ENCODE measurements at places on chromosomes 12 and 14.

GRCh38 chr12:66312189-66312588, 9.9 kb downstream of the HELB start:
- DNase-seq = no peak

GRCh38 chr12:95614390-95614982, 63.2 kb upstream of the USP44 start:
- no peak for DNase-seq

- no peak for DNase-seq
Observed at GRCh38 chr14:30966415-30967363, 58.8 kb upstream of the AP4S1 start.

- no peak for DNase-seq
Observed at GRCh38 chr14:98375566-98375965, 896.4 kb downstream of the BCL11B start.

GRCh38 chr12:54160769-54161480, 27.9 kb downstream of the SMUG1 start:
- no peak for DNase-seq

GRCh38 chr12:129830796-129831195, 73.0 kb downstream of the TMEM132D start:
- DNase-seq = no peak

- no peak for DNase-seq
Observed at GRCh38 chr12:56220611-56221231, 1.0 kb downstream of the RNF41 start.

DNA sequence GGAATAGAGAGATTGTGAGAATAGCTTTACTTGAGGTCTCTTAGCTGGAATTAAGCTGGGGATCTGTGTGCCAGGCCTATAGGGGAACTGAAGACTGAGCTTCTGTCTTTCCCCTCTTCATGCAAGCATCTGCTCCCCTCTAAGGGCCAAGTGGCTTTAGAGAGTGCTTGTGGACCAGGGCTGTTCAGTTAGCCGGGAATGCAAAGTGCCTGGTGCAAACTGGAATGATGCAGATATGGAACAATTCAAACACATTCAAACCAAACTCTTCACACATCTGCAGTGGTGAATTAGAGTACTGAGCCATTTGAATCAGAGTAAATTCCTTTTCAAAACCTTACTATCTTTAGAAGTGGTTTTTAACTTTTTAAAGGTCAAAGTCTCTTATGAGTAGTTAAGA, 99.0 kb downstream of the LIN7A start:
- no peak for DNase-seq

- DNase-seq = no peak
Observed at GRCh38 chr14:72389200-72389599, 457.0 kb downstream of the RGS6 start.

DNA sequence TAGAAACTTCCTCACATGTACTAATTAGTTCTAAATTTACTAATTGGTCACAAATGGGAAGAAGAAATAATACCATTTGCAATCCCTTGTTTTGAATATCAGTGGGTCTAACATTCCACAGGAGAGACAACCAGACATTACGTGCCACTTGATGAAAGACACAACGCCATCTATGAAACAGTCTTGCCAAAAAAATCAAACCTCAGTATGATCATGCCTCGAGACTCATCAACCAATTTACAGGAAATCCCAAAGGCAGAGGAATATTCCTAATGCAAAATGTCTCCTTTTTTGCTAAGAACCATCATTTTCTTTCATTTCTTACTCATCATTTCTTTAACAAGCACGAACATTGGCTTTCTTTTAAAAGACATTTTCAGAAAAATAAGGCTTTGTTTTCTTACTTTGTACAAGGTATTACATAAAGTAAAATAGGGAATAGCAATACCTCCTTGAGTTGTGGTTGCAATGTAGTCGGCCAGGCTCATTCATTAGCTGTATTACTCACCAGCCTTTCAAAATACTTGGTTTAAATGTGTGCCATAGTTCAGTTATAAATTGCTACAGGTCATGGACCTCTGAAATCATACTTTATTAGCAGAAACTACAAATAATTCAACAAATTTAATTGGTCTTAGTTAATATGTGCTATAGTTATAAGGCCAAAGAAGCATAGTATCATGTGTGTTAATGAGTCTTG, 436.2 kb upstream of the FLRT2 start:
- no peak for DNase-seq

- DNase-seq = no peak
Observed at GRCh38 chr14:42113358-42114069, 506.8 kb downstream of the LRFN5 start.

- no peak for DNase-seq
Observed at GRCh38 chr12:89349814-89350213, 2.5 kb downstream of the DUSP6 start.

DNA sequence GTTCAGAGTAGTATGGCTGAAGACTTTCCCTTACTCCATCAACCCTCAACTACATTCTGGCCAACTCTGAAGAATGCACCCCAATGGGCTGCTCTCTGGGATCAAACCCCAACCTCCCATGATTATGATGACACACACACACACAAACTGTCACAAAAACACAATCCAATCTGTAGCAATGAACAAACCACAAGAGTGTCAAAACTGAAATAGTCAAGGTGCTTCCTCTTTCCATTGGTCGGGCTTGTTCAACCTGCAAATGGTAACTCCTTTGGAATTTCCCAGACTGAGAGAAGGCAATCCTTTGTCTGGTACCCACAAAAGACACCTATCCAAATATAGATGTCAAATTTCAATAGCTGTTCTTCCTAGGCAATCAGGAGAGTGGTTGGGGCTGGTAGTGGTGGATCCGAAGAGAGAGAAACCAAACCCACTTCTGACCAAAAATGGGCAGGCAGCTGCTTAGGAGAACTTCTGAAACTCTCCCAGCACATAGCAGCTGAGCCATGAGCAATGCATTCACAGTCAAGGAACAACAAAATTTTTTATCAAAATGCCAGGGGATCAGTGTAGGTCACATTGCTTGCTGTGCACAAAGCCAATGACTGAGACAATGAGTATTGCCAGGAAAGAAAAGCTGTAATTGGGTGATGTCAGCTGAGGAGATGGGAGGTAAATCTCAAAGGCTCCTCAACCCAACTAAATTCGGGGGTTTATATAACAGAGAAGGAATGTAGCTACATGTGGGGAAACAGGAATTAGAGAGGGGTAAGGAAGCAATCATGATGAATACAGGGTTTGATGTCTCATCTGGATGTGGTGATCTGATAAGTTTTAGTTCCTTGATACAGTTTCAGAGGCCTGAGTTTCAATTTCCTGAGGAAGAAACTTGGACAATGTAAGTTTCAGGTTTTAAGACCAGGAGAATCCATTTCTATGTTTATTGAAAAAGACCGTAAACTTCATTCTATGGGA, 191.4 kb downstream of the KITLG start:
- no peak for DNase-seq

- no peak for DNase-seq
Observed at GRCh38 chr12:5432011-5432400, at the start of gene NTF3. Gene NTF3, plus strand, starts transcription at chr12:5432108. Its CDS starts 217 bp downstream, at chr12:5432325.

DNA sequence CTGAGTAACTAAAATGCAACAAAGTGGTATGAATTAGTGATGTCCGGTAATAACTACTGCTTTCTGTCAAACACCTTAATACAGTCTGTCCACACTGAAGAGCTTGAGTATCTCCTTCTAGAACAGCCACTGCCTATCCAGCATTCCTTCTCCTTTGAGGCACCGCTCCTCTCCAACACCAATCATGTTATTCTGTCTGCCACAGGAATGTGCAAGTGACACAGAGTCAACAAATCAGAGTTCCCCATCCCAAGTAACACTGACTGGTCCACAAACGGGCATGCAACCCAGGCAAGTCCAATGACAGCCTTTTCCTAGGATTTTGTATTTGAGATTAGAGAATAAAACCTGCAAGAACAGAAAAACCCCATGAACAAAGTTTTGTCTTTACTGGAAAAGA, 3.8 kb downstream of the GXYLT1 start:
- DNase-seq = no peak

- no peak for DNase-seq
Observed at GRCh38 chr14:90405755-90406154, 8.9 kb downstream of the CALM1 start.

DNA sequence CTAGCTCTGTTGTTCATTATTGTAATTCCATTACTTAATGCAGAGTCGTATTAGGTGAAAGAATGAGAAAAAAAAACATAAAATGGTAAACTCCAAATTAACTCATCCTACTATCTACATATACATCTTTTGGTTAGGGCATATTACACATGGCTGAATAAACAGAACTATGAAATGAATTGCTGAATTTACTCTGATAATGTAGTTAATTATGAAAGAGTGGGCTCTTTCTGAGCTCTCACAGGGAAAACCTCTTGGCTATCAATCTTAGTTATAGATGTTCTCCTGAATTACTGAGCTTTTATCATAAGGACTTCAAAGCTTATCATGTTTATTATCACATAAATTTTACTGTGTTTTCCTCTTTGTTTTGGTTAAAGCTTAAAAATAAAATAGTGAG, 798.5 kb upstream of the MDGA2 start:
- DNase-seq = no peak

GRCh38 chr12:5777451-5777850, 167.6 kb downstream of the ANO2 start:
- DNase-seq = no peak

DNA sequence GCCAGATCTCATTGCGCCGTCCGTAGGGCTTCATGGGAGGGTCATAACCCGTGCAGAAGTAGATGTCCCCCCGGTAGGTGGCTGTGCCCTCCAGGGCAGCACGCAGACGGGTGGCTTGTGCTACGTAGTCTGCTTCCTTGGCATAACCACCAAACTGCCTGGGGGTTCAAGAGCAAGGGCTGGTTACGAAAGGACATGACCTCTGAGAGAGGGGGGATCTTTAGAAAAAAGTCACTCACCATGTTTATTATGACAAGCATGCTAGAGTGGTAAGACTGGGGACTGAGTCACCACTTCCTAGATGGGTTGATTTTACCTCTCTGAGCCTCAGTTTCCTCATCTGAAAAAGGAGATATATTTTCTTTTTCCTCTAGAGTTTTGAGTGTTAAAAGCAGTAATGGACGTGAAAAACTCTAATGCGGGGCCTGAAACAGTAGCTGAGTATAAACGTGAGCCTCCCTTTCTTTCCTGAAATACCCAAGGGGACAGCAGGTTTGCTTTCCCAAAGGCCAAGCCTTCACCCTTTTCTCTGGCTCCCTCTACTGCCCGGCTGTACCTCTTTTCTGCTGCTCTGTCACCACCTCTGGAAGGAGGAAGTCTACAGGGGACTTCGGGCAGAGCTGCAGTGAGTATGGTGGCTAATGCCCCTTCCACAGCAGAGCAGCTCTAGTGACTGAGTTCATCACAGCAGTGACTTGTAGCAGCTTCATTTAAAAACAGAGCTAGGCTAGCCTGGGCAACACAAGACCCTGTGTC, 23.5 kb upstream of the GPRC5D start:
- DNase-seq = no peak

DNA sequence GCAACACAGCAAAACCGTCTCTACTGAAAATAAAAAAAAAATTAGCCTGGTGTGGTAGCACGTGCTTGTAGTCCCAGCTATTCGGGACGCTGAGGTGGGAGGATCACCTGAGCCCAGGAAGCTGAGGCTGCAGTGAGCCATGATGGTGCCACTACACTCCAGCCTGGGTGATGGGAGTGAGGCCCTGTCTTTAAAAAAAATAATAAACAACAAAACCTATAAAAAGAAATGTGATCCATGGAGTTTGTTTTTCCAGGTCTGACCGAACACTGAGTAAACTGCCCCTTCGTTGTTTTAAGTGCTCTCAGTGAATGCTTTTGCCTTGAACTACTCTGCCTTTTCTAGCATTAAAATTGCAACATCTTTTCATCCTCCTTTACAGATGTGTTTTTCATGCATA, 76.8 kb downstream of the TESC start:
- DNase-seq = no peak

GRCh38 chr12:104549815-104550480, 93.2 kb downstream of the CHST11 start:
- DNase-seq = no peak

- no peak for DNase-seq
Observed at GRCh38 chr12:45720069-45720468, 9.4 kb upstream of the ARID2 start.

DNA sequence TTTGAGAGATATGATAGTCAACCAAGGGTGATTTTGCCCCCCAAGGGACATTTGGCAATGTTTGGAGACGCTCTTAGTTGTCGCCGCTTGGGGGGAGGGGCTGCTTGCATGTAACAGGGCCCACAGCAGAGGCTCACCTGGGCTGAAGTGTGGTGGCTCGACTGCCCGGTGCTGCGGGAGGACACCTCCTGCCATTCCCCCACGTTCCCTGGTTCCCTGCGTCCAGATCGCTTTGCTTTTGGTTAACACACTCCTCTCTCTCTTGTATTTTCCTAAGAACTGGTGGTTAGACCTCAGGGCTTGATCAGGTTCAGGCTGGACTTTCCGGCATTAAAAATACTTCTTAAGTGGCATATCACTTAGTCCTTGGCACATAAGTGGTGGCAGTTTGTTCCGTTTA, 18.9 kb downstream of the PPP2R5C start:
- no peak for DNase-seq

- DNase-seq = no peak
Observed at GRCh38 chr12:64097366-64098105, 124.6 kb downstream of the KICS2 start.

- peak; percentile 13 for DNase-seq
Observed at GRCh38 chr12:2395354-2395977, 342.7 kb downstream of the CACNA1C start.

- no peak for DNase-seq
Observed at GRCh38 chr14:78491048-78491447, 320.9 kb downstream of the NRXN3 start.

DNA sequence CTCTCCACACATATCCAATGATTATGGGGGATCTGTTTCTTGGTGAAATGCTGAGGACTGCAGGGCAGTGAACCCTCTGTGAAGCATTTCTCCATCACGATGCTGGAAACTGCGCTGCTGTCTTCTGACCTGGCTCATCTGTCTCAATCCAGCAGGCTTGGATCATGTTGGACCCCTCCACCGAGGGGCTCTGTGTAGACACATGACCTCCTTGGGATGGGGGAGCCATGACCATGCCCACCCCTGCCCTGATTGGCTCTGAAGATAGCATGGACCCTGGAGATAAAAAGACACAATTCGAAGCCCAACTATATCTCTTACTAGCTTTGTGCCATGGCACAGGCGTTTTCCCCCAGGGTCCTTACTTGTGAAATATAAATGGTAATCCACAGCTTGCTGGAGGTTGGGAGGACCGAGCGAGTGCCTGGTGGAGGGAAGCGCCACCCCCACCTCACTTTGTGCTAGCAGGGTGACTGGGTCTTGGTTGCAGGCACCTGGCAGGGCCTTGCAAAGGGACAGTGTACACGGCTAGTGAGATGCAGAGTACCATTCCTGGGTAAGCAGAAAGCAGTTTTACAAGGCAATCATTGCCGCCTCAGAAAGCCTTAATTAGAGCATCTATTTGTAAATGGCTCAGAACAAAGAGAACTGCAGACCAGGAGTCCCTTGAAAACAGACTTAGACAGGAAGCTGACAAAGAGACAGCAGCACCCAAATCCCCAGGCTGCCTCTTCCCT, 2.4 kb upstream of the KRT83 start:
- no peak for DNase-seq

DNA sequence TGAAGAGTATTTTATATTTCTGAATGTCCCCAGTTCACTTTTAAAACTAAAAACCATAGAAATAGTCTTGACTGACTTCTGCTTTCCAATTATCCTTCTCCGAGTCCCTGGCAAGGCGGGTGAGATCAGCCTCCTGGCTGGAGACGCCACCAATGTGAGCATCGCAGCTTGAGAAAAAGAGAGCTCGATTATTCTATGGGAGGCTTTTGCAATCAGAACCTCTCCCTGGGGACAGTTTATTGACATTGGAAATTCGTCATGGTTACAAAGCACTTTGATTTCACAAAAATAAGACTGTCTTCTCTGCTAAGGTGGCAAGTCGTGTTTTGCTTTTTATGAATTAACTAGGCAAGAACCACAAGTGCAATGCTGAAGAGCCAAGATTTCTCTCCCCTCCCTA, 23.6 kb upstream of the GPHB5 start:
- no peak for DNase-seq

Data from naive thymus-derived CD4-positive, alpha-beta T cell (primary cell).